Activated naive CD4-positive, alpha-beta T cell treated with anti-CD3 and anti-CD28 coated beads, Interleukin-2, amount 10 ng/mL, durations not matched to agents 5 hours and 36 hours (primary cell): ENCODE measurements at places on chromosomes 4 and X. TPM values are rescaled to one million over a fixed set of nuclear protein-coding genes. Genes with fewer than 3 reads are reported as not detected.

The HELQ gene
- total RNA-seq, result 14.7 TPM

The DCAF8L2 gene
- total RNA-seq, result not detected

The TRIM60 gene
- total RNA-seq, result not detected

The TKTL1 gene
- total RNA-seq, result 3.0 TPM

The GPC4 gene
- total RNA-seq, result not detected

The SMIM10 gene
- 0.24 TPM for total RNA-seq

The SRPK3 gene
- not detected for total RNA-seq

The AIMP1 gene
- total RNA-seq, result 49.3 TPM

The MID1 gene
- total RNA-seq, result not detected

The ZNF630 gene
- total RNA-seq, result 1.3 TPM

The KLF8 gene
- total RNA-seq, result 8.1 TPM

The ZNF674 gene
- 5.6 TPM for total RNA-seq

The SH3RF1 gene
- total RNA-seq, result 0.07 TPM

The PRDM8 gene
- 5.4 TPM for total RNA-seq

The DYNLT3 gene
- total RNA-seq, result 15.5 TPM

The TRIM61 gene
- total RNA-seq, result 1.2 TPM

The TMPRSS11F gene
- total RNA-seq, result not detected

The KIAA1210 gene
- not detected for total RNA-seq

The USP17L21 gene
- not detected for total RNA-seq

The ZC4H2 gene
- 24.7 TPM for total RNA-seq

The IL2RG gene
- total RNA-seq, result 498 TPM

The RRH gene
- total RNA-seq, result 0.36 TPM

The SERTM2 gene
- total RNA-seq, result not detected

The NOA1 gene
- 26.4 TPM for total RNA-seq

The FAM47E gene
- total RNA-seq, result not detected

The PDE6B gene
- 19.3 TPM for total RNA-seq

The ADRA2C gene
- not detected for total RNA-seq

The TMSB15C gene
- total RNA-seq, result 2.9 TPM

The LRIT3 gene
- 0.19 TPM for total RNA-seq

The ZFP42 gene
- not detected for total RNA-seq

The HTR2C gene
- not detected for total RNA-seq

The CCDC149 gene
- not detected for total RNA-seq

The TFE3 gene
- 26.5 TPM for total RNA-seq

The PCYT1B gene
- 0.05 TPM for total RNA-seq

The NMU gene
- not detected for total RNA-seq

The NXF2B gene
- not detected for total RNA-seq

The ITGB1BP2 gene
- total RNA-seq, result 3.9 TPM

The F8A1 gene
- 55.5 TPM for total RNA-seq

The SLC10A6 gene
- total RNA-seq, result not detected

The NOX1 gene
- not detected for total RNA-seq

The DGKK gene
- total RNA-seq, result not detected

The MAP9 gene
- total RNA-seq, result 2.5 TPM

The TMEM35A gene
- total RNA-seq, result not detected

The ARX gene
- total RNA-seq, result not detected

The ZIC3 gene
- total RNA-seq, result not detected

The SSX1 gene
- not detected for total RNA-seq

The NEXMIF gene
- 1.7 TPM for total RNA-seq

The MAGEC3 gene
- not detected for total RNA-seq

The ENOX2 gene
- total RNA-seq, result 13.7 TPM

The GAGE12C gene
- not detected for total RNA-seq
